ENCODE measurements at places on chromosomes 12 and 14.

DNA sequence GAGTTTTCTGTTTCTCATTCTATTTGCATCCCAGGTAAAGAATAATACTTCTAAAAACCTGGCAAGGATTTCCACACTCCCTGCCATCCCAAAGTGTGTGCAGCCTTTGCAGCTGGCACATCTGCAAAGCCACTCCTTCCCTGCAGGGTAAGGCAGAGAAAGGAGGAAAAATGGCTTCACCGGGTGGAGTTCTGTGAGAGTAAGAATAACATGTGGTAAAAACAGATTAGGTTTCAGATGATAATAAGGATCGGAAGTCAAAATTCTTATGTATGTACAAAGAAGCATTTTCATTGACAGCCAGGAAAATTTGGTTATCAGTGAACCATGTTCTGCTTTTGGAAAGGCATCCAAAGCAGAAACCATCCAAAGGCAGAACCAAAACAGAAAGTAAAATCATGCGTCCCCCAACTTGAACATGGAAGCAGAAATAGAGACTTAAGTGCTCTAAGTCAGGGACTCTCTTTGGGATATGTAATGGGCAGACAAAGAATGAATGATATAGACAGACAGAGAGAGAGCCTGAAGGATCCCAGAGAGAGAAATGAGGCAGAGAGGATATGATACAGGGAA lies 192.6 kb upstream of the CCDC196 start:
- DNase-seq, result no peak

GRCh38 chr14:104869669-104870367 lies 4.8 kb downstream of the CEP170B start:
- DNase-seq, result no peak

- DNase-seq, result no peak
Observed at GRCh38 chr12:2451025-2451424, 343.7 kb upstream of the FKBP4 start.

GRCh38 chr14:81256289-81256960 lies 35.7 kb upstream of the GTF2A1 start:
- DNase-seq, result peak; percentile 12

- peak; percentile 64 for DNase-seq
Observed at GRCh38 chr14:22420598-22421186, 168.3 kb downstream of the DAD1 start.

GRCh38 chr12:43964033-43964432 lies 128.2 kb downstream of the TMEM117 start:
- no peak for DNase-seq

DNA sequence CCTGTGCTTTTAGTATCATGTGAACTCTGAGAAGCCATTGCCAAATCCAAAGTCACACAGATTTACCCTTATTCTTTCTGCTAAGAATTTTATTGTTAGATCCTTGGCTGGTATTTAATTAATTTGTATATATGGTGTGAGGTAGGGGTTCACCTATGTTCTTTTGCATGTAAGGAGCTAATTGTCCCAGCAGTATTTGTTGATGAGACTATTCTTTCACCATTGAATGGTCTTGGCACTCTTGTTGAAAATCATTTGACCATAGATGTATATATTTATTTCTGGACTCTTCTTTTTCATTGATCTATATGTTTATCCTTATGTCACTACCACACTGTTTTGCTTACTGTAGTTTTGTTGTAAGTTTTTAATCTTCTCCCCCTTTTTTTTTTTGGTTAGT lies 26.2 kb downstream of the G2E3 start:
- DNase-seq, result no peak

GRCh38 chr12:49357103-49357678 lies 10.1 kb upstream of the SPATS2 start:
- DNase-seq, result peak; percentile 65

- no peak for DNase-seq
Observed at GRCh38 chr14:93732524-93732923, 55.8 kb downstream of the PRIMA1 start.

GRCh38 chr14:39138440-39138839 lies 24.3 kb downstream of the GEMIN2 start:
- no peak for DNase-seq

GRCh38 chr14:21496453-21496852 lies 14.7 kb downstream of the METTL3 start:
- no peak for DNase-seq

DNA sequence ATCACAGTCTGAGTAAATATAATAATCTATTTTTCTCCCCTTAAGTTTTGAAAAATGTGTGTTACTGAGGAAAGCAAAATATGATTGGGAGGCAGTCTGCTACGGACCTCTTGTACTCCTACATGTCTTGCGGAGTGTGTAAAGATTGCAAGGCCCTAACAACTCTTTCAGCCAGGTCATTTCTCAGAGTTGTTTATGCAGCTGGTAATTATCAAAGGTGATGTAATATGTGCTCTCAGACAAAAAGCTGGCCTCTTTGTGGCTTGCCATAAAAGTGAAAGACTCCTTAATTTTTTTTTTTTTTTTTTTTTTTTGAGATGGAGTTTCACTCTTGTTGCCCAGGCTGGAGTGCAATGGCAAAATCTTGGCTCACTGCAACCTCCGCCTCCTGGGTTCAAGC lies 40.5 kb upstream of the MON2 start:
- DNase-seq, result no peak

- DNase-seq, result no peak
Observed at GRCh38 chr14:51881636-51882035, 21.2 kb downstream of the GNG2 start.

GRCh38 chr12:12721176-12721751 lies 4.1 kb downstream of the CDKN1B start:
- no peak for DNase-seq

DNA sequence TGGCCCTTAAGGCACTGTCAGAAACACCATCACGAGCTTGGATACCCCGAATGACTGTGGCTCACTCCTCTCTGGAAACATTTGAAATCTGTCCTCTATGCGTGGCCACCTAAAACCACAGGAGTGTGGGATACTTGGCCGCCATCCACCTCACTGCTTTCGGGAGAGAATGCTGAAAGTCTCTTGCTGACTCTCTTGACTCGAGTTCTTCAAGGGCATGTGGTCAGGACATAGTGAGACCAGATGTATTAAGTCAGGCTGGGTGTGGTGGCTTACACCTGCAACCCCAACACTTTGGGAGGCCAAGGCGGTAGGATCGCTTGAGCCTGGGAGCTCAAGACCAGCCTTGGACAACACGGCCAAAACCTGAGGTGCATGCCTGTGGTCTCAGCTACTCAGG lies 174.7 kb upstream of the ALG10B start:
- no peak for DNase-seq

DNA sequence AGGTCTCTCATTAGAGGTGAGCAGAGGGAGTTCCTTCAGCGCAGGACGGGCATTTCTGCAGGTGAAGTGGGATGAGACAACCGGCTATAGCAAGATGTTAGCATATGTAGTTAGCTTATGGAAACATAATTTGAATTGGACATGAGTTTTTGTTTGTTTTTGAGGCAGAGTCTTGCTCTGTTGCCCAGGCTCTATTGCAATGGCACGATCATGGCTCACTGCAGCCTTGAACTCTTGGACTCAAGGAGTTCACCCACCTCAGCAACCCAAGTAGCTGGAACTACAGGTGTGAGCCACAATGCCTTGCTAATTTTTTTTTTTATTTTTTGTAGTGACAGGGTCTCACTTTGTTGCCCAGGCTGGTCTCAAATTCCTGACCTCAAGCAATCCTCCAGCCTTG lies 69.2 kb downstream of the RCOR1 start:
- no peak for DNase-seq

DNA sequence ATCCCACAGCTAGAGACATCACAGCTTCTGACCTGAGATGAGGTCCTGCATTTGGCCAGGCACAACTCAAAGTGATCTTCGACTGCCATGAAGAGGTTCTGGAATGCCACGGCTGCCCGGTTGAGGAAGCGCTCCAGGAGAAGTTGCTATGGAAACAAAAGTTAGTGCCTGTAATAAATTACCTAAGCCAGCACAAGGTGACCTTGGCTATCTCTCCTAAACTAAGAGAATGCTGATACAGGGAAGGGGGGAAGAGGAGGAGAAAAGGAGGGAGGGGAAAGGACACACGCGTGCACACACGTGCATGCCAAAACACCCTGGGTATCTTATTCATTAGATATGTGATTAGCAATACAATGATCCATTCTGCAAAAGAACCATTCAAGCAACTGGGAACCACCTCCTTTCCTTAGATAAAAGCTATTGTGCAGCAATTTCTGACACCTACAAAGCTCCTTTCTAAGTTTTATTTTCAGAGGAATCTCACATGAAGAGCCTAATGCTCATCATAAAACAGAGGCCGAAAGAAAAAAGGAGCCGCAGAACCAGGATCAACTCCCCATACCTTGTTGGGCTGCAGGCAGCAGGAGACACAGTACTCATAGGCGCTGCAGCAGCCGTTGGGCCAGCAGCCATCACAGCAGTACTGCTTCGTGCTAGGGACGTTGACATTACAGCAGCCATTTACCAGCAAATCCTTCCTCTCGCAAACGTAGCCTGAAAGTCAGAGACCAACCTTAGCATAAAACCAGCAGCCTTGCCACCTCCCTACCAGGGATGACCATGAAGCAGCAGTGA lies 17.9 kb downstream of the SPRING1 start:
- DNase-seq, result no peak

GRCh38 chr14:75373616-75374015 lies 54.2 kb upstream of the JDP2 start:
- DNase-seq, result no peak

DNA sequence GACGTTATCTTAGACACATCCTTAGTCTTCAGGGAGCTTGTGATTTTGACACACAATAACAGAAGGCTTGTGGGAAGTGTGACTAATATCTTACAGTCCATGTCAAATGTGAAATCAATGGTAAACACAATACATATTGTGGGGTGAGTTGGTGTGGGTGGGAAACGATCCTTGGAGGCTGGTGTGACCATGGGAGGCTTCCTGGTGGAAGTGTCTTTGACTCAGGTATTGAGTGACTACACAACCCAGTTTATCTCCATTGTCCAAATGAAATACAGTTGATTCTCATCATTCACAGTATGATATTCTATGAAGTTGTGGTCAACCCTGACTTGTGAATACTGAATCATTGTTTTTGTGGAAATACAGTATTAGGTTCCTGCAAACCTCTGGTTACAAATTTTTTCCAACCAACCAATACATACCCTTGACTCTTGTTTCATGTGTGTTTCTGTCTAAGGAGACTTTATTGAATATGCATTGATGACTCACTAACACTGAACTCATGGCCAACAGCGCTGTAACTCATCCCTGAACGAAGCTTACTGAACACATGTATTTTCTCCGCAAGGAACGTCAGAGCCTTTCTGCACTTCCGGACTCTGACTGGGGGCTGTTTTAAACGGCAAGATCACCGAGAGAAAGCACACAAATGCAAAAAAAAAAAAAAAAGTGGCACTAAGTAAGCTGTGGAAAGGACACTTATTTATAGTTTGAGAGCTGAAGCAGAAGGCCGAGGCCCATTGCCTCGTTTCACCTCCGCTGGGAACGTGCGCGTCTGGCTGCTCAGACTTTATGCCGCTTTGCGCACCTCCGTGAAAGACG lies 59.0 kb downstream of the CLMN start:
- DNase-seq, result no peak

DNA sequence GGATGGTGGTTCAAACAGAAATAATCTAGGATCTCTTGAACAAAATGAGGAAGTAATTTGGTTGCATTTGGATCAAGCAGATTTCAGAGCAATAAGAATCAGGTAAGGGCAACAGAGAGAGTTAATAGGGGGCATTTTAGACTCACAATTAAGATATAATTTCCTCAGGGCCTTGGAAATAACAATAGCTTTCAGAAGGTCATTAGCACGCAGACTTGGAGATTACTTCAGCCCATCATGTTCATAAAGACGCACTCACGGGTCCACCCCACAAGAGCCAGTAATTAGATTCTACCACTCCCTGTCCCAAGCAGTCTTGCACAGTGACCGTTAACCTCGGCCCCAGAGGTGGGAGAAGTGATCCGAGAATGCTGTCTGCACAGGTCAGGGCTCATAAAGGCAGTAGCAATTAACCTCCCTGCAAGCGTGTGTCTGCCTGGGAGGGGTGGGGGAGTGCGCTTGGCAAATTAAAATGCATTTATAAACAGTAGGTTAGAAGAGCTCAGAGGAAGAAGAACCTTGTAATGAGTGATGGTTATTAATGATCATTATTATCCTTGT lies 125.7 kb upstream of the CCDC196 start:
- DNase-seq, result no peak

- DNase-seq, result no peak
Observed at GRCh38 chr14:59032826-59033225, 155.6 kb upstream of the DAAM1 start.

GRCh38 chr14:40003773-40004172 lies 571.5 kb upstream of the FBXO33 start:
- DNase-seq, result no peak

DNA sequence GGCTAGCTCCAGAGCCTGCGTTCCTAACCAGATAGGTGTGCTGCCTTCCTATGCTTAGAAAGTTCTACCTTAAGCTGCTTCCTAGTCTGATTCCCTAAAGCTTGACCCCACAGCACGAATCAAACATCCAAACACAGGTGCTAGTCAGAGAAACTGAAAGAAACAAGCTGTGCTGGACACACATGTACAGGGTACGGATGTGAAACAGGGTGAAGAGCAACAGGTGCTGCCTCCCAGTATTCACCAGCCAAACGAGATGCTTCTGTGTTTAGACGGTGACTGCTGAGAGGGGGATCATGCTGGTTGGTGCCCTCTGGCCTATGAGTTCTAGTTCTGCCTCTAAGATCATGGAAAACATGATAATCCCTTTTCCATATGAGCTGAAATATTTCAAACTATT lies 105.3 kb downstream of the GRIP1 start:
- DNase-seq, result no peak

DNA sequence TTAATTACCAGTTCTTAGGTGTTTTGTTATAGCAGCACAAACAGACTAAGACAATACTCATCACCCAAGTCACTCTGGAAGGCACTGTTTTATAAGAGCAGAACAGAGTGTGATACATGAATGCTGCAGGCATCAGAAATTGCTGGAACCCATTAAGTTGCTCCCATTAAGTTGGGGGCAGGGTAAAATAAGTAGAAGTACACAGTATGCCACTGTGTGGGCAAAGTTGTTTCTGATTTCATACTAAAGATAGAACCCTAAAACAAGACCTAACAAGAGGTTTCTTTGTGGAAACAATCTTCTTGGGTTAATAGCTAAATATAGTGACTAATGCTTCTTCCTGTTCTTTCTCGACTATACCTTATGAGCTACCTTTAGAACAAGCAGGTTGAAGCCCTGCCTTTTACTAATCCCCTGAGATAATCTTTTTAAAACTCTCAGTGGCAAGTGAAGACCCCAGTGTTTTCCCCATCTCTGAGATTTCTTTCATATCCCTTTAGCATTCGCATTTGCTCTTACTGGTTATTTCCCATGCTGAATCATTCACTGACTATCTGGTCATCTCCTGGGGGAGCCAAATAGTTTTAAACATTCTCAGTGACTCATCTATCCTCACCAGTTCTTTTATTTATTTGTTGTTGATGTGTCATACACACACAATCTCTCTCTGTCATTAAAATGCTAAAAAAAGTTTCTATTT lies 52.3 kb downstream of the SOCS2 start:
- DNase-seq, result no peak

DNA sequence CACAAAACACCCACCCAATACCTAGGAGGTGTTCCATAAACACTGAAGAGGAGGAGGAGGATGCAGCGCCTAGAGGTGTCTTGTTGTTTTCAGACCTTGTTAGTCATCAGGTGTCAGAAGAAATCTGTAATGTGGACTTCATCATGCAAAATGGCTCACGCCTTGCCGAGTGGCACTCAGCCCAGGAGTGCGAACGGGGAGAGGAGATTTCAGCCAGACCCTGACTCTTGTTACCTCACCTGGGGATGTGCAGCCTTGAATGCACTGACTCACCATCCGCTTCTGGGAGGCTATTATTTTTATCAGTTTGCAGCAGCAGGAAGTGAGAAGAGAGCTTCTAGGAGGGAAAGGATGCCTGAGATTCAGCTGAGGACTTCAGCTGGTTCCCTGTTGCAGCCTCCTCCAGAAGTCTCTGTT lies 48.2 kb upstream of the PLXNC1 start:
- DNase-seq, result no peak

Measured in AML-193 (cell line).